ENCODE measurements at places on chromosomes 2 and 18.

- no peak for DNase-seq
- H3K4me3 ChIP-seq = no peak overlapping the region
- H3K27ac ChIP-seq = no peak overlapping the region
- no peaks in the 10 kb centered on the region for H3K36me3 ChIP-seq
- no peaks in the 10 kb centered on the region for H3K4me1 ChIP-seq
These were observed 136.8 kb downstream of the LRP1B start for GRCh38 chr2:141994066-141994465.

DNA sequence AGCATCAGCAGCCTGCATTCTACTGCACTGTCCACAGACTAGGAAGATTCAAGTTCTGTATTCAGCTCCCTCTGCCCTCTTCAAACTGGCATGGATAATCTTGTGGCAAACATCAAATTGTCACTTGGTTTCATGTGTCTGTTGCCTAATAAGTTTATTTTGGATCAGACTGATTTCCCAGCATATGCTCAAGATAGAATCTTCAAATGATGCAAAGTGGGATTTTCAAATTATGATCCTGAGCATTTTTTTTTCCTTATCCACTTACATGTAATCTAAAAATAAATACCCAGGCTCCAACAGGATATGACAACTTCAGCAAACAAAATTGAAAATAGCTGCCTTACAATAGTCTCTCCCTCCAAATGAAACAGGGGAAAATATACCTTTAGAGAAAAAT, 160.9 kb upstream of the VRK2 start:
- H3K4me3 ChIP-seq = no peak overlapping the region
- H3K27me3 ChIP-seq = no peaks in the 10 kb centered on the region
- DNase-seq = no peak
- no peak overlapping the region for H3K27ac ChIP-seq

- peak overlapping the region; percentile 53 for H3K27ac ChIP-seq
- H3K27me3 ChIP-seq = no peaks in the 10 kb centered on the region
- peaks cover 38% of the 10 kb centered on the region for H3K36me3 ChIP-seq
- H3K4me1 ChIP-seq = no peaks in the 10 kb centered on the region
- no peak for DNase-seq
These were observed 44.6 kb downstream of the SMAD4 start for GRCh38 chr18:51074605-51075004.

- no peaks in the 10 kb centered on the region for H3K27me3 ChIP-seq
- H3K4me3 ChIP-seq = no peak overlapping the region
- no peak for DNase-seq
- peaks cover 19% of the 10 kb centered on the region for H3K4me1 ChIP-seq
- H3K36me3 ChIP-seq = no peaks in the 10 kb centered on the region
These were observed 7.0 kb upstream of the GPD2 start for GRCh38 chr2:156429211-156429610.
